Kidney tubule cell (primary cell): ENCODE measurements at places on chromosomes 16 and 17.

GRCh38 chr17:41769985-41770384, 16.5 kb downstream of the JUP start:
- DNase-seq = no peak

- DNase-seq = no peak
These were observed 2.7 kb downstream of the ZZEF1 start for GRCh38 chr17:4140125-4140524.

DNA sequence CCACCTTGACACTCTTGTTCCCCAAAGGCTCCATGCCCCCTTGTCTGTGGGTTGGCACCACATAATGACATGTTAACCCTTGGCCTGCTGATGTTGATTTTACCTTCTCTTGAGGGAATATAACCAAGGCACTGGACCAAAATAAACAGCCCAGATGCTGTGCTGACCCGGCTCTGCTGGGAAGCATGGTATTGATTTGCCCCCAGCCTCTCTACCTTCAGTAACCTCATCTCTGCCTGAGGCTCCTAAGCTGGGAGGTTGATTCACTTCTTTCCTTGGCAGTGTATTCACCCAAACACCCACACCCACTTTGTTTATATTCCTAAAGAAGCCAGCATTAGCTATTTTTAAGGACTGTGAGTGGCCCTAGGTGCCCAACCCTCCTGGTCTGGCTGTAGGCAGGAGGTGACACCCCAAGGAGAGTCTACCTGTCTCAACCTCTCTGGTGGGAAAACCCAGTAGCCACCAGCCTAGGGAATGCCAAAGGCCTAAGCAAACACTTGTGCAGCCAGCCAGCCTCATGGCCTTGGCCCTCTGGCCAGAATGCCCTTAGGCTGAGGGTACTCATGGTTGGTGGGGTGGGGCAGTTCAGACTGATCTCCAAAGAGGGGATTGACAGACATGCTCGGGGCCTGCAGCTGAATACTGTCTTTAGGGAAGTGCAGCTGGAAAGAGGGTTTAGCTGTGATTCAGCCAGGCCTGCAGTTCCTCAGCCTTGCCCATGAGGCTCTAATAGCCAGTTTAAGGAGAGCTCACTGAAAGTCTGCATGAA, 42.7 kb downstream of the GNAO1 start:
- no peak for DNase-seq

DNA sequence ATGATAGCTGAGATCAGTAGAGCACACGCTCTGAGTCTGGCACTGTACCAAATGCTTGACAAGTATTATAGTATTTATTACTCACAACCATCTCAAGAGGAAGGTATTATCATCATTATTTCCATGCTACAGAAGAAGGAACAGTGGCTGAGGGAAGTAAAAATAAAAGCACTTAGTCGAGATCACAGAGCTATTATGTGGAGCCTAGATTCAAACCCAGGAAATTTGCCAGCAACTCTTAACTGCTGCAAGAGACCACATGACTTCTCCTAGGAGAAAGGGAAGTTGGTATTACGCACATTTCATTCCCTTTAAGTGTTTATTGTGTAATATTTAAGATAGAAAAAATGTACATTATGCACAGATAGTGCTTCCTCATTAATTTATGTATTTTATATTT, 1.0 kb upstream of the RHOT1 start:
- peak; percentile 47 for DNase-seq

DNA sequence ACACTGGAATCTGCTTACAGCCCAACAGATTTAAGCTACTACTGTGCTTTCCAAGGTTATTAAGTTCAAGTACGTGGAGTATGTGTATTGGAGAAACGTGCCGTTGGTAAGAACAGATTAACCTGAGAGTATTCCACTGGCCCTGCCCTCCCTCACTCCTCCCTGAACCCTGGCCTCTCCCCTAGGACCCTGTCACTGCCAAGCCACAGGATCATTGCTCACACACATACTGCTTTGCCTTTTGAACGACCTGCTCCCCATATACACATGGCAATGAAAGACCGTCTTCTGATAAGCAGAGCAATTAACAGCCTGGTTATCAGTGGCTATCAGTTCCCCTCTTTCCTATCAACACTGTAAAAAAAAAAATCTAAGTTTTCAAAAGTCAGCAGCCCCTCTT, 458.9 kb upstream of the DYNLRB2 start:
- DNase-seq = no peak
